ENCODE measurements at places on chromosomes 16 and 17.

- DNase-seq, result no peak
These were observed 36.4 kb downstream of the CLEC16A start for GRCh38 chr16:10980813-10981212.

- no peak for DNase-seq
These were observed 11.3 kb downstream of the WWP2 start for GRCh38 chr16:69773260-69773947.

GRCh38 chr17:47717979-47718621, 14.9 kb upstream of the TBX21 start:
- no peak for DNase-seq

DNA sequence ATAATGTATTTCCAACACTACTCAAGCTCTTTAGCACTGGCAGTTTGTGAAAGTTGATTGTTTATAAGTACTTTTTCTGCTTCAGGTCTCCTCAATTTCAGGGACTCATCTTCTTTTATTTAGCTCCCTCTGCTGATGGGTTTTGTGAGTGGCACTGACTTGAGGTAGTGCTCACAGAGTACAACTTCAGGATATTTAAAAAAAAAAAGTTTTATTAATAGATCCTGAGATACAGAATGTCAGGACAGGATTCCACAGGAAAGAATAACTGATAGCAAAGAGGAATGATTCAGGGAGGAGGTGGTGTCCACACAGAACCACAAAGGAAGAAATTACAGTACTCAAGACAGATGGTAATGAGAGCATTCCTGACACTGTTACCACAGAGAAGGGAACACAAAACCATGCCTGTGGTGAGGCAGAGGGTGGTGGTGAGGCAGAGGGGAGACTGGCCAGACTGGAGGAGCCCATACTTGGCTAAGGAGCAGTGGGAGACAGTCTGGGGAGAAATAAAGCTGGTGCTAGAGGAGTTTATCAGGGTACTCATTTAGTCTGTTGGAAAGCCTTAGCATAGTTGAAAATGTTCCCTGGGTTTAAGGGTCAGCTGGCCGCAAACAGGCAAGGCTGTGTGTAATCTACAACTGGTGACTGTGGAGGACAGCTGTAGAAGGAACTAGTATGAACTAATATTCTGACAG, 63.7 kb downstream of the SPAG9 start:
- peak; percentile 95 for DNase-seq

- DNase-seq, result no peak
These were observed 200.5 kb downstream of the RPTOR start for GRCh38 chr17:80745183-80745582.

- peak; percentile 90 for DNase-seq
These were observed at the start of gene GOSR2 for GRCh38 chr17:46922804-46923635. Gene GOSR2 (plus strand): TSS chr17:46923160. CDS start chr17:46923193, 33 bp downstream.

DNA sequence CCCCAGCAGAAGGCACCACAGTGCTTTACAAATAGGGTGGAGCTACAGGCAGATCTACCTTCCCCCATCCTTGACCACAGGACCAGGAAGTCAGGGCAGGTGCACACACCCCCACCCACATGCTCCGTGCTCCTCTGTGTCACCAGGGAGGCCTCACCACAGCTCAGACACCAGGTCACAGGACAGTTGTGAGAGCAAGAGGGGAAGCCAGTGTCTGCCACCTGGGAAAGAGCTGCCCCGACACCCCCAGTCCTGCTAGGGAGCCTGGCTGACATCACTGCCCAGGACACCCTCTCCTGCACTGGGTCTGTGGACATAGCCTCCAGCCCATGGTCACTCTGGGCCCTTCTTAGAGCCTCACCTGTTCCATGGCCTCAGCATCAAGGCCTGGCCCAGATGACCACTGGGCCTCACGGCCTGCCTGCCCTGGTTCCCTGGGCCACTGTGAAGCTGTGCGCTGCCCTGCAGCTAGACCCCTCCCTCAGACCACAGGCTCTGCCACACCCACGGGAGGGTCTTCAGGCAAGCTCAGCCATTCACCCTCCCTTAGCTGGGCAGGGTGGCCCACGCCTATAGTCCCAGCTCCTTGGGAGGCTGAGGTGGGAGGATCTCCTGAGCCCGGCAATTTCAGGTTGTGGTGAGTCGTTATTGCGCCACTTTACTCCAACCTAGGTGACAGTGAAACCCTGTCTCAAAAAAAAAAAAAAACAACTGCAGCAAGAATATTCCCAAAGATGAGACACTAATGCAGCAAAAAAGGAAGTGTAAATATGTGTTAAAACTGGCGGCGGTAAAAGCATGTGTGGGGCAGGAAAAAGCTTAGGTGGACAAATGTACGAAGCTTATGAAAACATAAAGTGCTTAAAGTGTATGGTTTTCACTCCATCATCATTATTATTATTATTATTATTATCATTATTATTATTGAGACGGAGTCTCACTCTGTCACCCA, 14.2 kb downstream of the POLR3K start:
- DNase-seq, result no peak

DNA sequence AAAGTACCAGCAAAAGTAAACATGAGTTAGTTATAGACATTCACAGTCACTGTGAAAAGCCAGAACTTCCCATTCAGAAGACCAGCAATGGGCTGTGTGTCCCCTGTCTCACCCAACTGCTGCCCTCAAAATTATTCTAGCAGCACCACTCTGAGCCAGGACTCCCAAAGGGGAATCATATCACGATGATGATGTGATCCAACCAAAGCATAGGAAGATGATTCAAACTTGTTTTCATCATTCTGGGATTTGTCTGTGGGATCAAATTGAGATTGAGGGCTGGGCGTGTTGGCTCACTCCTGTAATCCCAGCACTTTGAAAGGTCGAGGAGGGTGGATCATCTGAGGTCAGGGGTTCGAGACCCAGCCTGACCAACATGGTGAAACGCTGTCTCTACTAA, 6.4 kb upstream of the NAT9 start:
- no peak for DNase-seq

- no peak for DNase-seq
These were observed 83.8 kb upstream of the GRIN2A start for GRCh38 chr16:10265770-10266615.

DNA sequence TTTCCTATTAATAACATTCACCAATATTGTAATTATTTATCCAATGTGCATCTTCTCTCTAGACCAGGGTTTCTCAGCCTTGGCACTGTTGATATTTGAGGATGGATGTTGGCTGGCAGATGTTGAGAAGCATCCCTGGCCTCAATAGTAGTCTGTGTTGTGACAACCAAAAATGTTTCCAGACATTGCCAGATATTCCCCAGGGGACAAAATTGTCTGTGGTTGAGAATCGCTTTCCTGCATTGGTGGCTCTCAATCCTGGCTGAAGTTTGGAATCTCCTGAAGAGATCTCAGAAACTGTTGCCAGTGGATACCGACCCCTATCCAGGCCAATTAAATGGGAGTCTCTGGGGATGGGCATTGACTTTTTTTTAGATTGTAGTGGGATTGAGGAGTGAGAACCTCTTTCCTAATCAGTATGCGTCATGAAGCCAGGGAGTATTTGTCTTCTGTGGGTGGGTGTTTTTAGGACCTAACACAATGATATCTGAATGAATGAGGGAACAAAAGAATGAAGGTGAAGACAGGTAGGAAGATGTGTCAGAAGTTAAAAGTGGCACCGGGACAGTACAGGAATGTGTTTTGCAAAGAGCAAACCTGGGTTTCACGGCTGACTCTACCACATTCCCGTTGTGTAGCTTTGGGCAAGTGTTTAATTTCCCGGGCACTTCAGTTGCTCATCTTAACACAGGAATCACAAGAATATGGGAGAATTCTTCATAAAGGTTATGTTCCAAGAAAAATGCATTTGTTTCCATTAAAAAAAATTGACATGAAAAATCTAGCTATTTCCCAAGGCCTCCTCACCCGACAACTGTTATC, 24.3 kb downstream of the HSD17B2 start:
- peak; percentile 16 for DNase-seq

DNA sequence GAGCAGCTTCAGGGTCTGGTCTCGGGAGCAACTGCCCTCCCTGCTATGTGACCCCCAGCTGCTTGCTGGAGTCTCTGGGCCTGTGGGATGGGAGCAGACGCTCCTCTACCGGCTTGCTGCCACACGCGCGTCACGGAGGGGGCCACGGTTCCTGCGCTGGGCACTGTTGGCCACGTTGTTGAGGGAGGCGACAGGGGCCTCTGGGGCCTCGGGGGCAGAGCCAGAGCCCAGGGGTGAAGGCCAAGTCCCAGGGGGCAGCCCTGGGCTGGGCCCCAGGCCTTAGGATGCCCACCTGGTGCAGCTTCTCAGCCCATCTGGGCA, 56.6 kb downstream of the ZFPM1 start:
- DNase-seq, result no peak

GRCh38 chr16:57279780-57280638, 4.5 kb downstream of the PLLP start:
- DNase-seq, result no peak

GRCh38 chr17:8062807-8063483, 24.1 kb downstream of the ALOX15B start:
- DNase-seq, result no peak

DNA sequence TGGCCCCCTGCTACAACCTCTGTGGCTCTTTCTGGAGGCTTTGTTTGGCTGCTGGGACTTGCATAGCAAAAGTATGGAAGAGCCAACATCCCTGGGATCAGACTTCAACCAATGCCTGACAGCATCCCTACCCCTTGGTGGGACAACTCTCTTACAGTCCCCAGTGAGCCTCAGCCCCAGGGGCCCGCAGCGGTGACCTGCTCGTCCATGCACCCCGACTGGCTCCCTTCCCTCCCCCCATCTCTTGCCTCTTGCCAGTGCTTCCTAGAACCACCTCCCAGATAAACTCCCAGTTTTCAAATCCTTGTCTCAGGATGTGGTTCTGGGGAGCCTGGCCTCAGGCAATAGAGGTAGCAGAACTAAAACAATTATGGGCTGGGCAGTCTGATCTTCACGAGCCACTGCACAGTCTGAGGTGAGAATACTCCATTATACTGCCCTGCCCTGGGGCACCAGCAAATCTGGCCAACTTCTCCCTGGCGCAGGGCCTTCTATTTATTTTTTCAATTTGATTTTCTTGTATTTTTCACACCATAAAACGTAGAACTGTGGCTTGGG, 86.6 kb upstream of the BRD7 start:
- no peak for DNase-seq

DNA sequence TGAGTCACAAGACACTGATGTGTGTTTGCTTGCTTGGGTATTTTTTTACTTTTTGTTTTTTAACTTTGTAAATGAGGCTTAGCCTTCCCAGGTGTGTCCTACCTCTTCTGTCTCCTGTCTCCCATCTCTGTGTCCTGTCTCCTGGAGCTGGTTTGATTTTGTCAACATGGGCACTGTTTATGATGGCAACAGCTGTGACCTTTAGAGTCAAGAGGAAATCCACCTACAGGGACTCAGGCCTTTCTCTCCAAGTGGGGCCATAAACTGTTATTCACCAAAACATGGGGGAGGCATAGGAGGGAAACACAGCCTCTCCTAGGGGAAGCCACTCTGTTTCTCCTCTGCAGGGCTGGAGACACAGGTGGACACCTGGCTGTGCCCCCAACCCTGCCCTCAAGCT, 13.1 kb upstream of the PLCG2 start:
- DNase-seq, result no peak

GRCh38 chr17:75825149-75825552, 19.1 kb downstream of the UNC13D start:
- DNase-seq, result no peak

- DNase-seq, result peak; percentile 61
These were observed 13.7 kb downstream of the GLP2R start for GRCh38 chr17:9839433-9839832.

GRCh38 chr16:17168181-17168580, 302.6 kb downstream of the XYLT1 start:
- no peak for DNase-seq

- DNase-seq, result no peak
These were observed 441.9 kb downstream of the SOX9 start for GRCh38 chr17:72562615-72563188.

- no peak for DNase-seq
These were observed 231.0 kb downstream of the C16orf78 start for GRCh38 chr16:49604602-49605001.

GRCh38 chr16:49189286-49189685, 92.4 kb downstream of the CBLN1 start:
- DNase-seq, result peak; percentile 26

DNA sequence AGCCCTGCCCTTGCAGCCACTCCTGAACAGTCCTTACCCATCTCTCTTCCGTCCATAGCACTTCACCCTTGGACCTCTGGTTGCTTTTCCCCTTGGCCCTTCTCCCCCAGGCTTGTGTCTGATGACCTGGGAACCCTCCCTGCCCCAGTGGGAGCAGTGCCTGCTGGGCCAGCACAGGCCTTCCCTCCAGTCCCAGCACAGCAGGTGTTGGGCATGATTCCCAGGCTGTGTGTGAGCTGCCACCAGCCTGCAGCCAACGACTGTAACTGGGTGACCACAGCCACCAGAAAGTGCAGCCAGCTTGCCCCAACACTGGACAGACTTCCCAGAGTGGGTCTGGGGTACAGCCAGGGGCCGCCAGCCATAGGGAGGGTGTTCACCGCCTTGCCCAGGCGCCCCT, 30.0 kb downstream of the CRAMP1 start:
- DNase-seq, result no peak

DNA sequence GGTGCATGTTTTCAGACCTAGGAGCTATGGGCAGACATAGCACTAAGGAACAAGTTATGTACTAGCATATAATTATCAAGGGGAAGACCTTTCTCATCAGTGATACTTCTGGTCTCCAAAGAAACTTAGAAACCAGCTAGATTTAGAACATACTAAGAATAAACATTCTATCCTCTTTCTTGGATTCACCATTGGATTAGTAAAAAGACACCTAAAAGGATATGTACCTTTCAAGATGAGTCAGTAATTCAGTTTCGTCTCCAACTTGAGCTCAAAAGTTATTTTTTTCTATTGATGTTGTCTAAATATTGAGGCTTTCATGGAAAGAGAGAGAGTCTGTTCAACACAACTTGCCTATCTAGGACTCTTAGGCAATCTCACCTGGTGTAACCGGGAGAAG, 13.2 kb downstream of the ZNF821 start:
- DNase-seq, result no peak

DNA sequence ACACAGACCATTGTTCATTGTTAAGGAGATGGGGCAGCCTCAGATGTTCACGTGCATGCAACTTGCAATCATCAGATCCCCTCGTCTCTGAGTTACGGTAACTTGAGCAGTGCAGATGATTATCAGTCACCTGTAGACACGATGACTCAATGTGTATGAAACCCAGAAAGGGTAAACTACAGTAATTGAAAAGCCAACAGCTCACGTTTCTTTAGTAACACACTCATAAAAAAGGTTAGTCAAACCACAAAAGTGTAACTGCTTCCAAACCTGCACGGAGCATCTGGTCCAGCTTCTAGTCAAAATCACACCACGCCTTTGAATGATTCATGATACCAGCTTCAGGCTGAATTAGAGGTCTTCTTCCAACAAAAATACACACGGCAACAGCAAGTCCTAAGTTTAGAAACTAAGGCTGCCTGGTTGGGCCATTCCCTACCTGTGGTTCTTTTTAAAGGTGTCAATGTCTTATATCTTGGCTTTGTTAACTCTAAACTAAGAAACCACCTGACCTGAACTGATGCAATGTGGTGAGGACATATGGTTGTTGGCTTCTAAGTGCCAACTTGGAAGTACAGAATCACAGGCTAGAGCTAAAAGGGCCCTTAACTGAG, 32.3 kb downstream of the GRB7 start:
- DNase-seq, result peak; percentile 34

- DNase-seq, result peak; percentile 18
These were observed 150.8 kb downstream of the GRIN2A start for GRCh38 chr16:10031473-10031872.

All from EH (cell line).